Stimulated activated CD4-positive, alpha-beta T cell treated with anti-CD3 and anti-CD28 coated beads, Interleukin-1b, Interleukin-23, amount 100 ng/mL, for 1 hour (primary cell): ENCODE measurements at places on chromosomes 7 and 10.

DNA sequence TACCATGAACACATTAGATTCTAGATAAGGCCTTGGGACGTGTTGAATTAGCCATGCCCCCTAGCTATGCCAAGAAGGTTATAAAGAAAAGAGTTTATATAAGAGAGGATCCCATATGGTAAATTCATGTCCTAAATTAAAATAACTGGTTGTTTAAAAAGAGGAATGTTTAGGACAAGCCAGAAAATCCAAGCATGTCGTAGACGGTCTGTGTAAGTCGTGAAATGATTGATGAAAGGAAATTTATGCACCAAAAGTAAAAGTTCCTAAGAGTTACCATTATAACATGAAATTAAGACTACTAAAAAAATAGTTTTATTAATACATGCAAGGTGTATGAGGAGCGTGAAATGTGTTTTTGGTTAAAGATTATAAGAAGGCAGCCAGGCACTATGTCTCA lies 624.9 kb downstream of the ARL4A start:
- DNase-seq: no peak

GRCh38 chr7:104967595-104967994 lies 46.4 kb upstream of the KMT2E start:
- no peak for DNase-seq

DNA sequence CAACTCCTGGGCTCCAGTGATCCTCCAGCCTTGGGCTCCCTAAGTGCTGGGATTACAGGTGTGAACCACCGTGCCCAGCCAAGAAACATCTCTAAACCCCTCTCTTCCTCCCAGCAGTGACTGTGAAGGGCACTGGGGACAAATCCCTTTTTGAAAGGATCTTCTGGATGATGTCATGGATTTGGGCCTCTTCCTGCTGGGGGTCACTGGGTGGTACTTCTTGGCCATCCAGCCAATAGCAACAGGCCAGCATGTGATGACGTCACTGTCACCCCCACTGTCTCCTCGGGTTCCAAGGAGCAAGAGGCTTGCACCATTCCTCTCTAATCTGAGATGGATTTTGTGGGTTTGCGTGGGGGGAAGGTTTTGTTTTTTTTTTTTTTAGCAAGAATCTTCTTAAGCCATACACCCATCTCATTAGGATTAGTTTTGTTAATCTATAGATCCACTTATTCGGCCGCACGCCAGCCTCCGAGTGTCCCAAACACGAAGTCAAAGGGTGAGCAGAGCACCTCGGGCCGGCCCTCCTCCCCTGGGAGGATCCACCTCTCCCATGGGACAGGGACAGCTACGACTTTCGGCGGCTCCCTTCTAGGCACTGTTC lies 29.4 kb upstream of the TNRC18 start:
- DNase-seq: no peak

DNA sequence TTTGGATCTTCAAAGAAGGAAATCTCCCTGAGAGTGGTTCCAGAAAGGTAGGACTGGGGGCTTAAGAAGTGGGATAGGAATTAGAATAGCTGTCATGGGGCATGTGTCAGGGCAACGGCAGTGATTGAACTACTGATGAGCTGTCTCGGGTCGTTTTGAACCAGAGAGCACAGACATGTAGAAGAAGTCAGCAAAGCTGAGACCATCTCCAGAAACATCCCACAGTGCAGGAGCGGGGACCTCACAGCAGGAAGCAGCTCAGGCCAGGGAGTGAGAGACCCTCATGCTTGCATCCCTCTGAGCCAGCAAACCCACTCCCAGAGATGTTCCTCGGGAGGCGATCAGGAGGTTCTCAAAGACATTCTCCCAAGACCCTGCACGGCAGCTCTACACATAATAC lies 60.1 kb downstream of the AOC1 start:
- no peak for DNase-seq

- no peak for DNase-seq
These were observed 489.4 kb downstream of the SEMA3D start for GRCh38 chr7:84697506-84697905.

DNA sequence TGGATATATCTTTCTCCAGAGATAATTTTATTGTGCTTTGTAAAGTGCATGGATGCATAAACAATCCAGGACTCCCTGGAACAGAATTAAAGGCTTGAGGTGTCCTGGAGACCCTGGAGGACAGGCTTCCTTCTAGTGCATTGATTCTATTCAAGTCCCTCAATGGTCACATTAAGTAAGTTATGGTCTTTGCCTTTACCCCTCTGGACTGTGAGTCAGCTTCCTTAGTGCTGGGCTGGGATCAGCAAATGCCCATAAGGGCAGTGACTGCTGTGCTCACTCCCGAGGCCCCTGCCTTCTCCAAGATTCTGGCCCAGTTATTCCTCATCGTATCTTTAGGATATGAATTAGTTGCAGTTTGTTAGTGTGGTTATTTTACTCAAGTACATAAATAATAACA lies 178.7 kb upstream of the PRSS58 start:
- DNase-seq: no peak

GRCh38 chr7:37354656-37355131 lies 94.0 kb downstream of the ELMO1 start:
- no peak for DNase-seq
